ENCODE measurements at places on chromosomes 1 and 21. TPM values are rescaled to one million over a fixed set of nuclear protein-coding genes. Genes with fewer than 3 reads are reported as not detected.

ESRRG gene
- not detected for total RNA-seq

TAS1R1 gene
- total RNA-seq: not detected

TFF3 gene
- not detected for total RNA-seq

SGIP1 gene
- 70.7 TPM for total RNA-seq

GOLT1A gene
- total RNA-seq: not detected

KHDRBS1 gene
- total RNA-seq: 114 TPM

OPTC gene
- not detected for total RNA-seq

C1orf74 gene
- total RNA-seq: 2.0 TPM

RPE65 gene
- total RNA-seq: not detected

KIAA0040 gene
- total RNA-seq: not detected

Data from HFFc6 (cell line).